ENCODE measurements at places on chromosomes 11 and 22. TPM values are rescaled to one million over a fixed set of nuclear protein-coding genes. Genes with fewer than 3 reads are reported as not detected.
A peak's percentile ranks its signal among the peaks of the same experiment; 100 is the strongest.

The TMPRSS6 gene
- total RNA-seq = not detected

The LGALS12 gene
- total RNA-seq = not detected

The SHANK2 gene
- 4.9 TPM for total RNA-seq

- DNase-seq = peak; percentile 58
Observed at GRCh38 chr11:250740-251299, 14.0 kb downstream of the PSMD13 start.

- DNase-seq = no peak
Observed at GRCh38 chr11:34824425-34824824, 91.8 kb downstream of the APIP start.

GRCh38 chr22:24996420-24996952, 44.0 kb downstream of the KIAA1671 start:
- DNase-seq = peak; percentile 61

DNA sequence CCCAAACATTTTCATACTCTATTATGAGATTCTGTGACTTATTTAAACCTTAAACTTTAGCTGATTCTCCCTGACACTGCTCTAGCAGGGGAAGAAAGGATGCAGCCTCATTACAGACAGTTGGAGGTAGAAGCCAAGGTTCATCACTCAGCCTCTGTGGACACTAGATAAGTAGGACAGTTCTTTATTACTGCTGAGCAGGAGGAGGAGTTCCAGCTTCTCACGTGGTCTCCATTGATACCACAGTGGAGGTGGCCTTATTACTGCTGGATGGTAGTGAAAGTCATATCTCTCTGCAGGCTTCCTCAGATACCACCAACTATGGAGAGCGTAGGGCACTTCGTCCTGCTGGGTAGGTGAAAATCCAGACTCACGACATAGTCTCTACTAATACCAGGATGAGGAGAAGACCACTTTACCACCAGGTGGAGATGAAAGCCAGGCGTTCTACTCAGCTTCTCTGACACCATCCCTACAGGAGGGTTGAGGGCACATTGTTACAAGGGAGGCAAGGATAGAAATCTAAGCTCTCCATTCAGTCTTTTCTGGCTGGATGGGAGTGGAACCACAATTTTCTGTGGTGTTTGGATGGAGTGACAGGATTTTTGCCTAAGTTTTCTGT, 13.1 kb upstream of the ANGPTL5 start:
- DNase-seq = no peak

- DNase-seq = no peak
Observed at GRCh38 chr11:119691701-119692539, 37.1 kb downstream of the NECTIN1 start.

DNA sequence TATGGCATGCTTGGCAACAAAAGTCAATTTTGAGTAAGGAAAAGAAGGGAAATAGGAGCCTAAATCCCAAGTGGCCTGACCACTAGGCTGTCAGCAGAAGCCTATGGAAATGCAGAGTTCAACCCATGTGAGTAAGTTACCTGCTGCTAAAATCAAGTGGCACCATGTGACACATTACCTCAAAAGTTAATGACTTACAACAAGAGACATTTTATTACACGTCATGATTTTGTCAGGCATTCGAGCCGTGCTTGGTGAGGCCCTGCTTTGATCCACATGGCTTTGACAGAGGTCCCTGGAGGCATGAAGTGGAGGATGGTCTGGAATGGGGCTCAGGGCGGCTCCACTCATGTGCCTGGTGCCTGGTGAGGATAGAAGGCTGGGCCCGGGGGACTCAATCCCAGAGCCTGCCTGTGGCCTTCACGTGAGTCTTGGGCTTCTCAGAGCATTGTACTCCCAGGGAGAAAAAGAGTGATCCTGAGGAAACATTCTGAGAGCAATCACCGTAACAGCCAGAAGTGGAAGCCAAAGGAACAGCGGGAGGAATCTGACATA, 339.1 kb upstream of the B3GAT1 start:
- DNase-seq = no peak

DNA sequence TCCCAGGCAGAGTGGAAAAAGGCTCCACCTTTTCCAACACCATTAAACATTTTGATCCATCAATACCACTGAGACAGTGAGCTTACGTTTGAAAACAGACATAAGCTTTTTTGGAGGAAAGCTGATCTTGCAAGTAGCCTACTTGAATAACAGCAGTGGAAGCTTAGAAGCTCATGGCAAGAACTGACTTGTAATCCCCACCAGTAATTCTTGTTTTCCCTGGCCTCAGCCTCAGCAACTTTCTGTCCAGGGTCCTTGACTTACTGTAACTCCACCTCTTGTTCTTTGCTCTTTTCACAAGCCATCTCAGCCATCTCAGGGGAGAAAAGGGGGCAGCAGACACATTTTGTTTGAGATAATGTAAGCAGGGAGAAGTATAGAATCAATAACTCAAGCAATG, 12.3 kb upstream of the MPZL2 start:
- no peak for DNase-seq

- DNase-seq = no peak
Observed at GRCh38 chr11:69765498-69765995, 9.6 kb downstream of the FGF4 start.

- DNase-seq = no peak
Observed at GRCh38 chr22:47394504-47395440, 632.3 kb downstream of the TBC1D22A start.

Measured in fibroblast of the aortic adventitia (primary cell).